HFF-Myc (cell line): ENCODE measurements at places on chromosomes 1 and 21.
A peak's percentile ranks its signal among the peaks of the same experiment; 100 is the strongest.

DNA sequence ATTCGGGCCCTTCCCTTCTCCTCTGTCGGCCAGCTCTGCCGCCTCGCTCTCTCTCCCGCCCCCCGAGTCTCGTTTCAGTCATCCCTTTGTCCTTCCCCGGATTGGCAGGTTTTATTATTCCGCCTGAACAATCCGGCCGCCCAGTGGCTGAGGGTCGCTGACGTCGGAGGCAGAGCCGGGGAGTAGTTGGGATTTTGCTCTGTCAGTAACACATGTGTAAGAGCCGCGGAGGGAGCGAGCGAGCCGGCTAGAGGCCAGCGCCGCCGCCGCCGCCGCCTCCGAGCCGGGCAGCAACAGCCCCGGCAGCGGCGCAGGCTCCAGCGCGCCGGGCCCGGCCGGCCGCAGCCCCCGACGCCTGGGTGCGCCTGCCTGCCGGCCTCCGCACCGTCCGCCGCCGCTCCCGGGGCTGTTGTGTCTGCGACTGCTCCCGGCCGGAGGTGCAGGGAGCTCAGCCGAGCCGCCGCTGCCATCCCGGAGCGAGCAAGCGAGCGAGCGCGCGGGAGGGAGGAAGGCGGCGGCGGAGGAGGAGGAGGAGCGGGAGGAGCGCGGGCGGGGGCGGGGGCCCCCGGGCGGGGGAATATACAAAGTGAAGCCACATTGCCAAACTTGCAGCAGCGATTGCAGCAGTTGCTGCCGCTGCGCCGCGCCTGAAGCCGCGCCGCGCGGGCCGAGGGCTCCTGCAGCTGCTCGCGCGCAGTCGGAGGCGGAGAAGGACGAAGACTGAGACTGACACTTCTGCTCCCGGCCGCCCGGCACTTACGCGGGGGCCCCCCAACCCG is at the start of gene LMO4:
LMO4 (plus strand) TSS at position 609 of the 779 bp plus-strand sequence. CDS start 3,136 bp downstream, outside the sequence.
- peak; percentile 89 for DNase-seq

DNA sequence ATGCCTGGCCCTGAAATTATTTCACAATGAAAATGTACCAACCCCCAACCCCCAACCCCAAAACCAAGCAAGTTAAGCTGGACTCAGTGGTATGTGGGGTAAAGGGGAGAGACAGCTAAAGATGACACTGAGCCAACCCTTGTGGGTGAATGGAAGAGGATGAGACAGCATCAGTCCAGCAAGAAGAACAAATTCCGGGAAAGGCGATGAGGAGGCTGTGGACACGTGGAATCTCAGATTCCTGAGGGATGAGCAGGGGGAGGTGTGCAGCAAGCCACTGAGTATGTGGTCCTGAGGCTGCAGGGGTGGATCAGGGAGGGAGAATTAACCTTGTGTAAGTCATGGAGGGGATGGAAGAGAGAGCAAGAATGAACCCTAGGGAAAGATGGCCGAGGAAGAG is 14.4 kb upstream of the ZNF362 start:
- no peak for DNase-seq

GRCh38 chr1:14822493-14822892 is 224.0 kb downstream of the KAZN start:
- DNase-seq: no peak

GRCh38 chr1:228849011-228849541 is 113.8 kb downstream of the RHOU start:
- no peak for DNase-seq

GRCh38 chr1:19034721-19035120 is 78.2 kb upstream of the IFFO2 start:
- DNase-seq: no peak

- DNase-seq: no peak
These were observed 111.2 kb upstream of the PPM1J start for GRCh38 chr1:112826217-112826944.

DNA sequence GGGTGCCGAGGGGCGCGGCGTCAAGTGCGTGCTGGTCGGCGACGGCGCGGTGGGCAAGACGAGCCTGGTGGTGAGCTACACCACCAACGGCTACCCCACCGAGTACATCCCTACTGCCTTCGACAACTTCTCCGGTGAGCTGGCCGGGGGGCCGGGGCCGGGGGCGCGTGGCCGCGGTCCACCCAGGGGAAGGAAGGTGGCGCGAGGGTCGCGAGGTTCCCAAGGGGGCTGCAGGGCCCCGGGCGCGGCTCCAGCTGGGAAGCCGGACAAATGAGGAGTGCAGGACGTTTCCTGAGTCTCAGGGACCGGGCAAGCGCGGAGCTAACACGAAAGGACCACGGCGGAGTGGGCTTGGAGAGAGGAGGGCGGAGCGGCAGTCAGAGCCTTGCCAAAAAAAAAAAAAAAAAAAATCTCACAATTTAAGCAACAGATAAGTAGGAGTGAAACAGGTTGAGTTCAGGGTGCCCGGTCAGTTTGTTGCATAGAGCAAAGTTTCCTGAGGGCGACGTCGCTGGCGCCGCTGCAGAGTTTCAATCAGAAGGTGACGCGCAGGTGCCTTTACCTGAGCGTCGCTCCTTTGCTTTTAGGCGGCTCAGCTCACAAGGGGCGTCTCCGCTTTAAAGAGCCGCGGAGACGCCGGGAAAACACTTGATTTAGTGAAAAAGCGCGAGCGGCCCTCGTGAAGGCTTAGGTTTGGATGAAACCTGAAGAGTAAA is 750 bp downstream of the RHOU start:
- no peak for DNase-seq

DNA sequence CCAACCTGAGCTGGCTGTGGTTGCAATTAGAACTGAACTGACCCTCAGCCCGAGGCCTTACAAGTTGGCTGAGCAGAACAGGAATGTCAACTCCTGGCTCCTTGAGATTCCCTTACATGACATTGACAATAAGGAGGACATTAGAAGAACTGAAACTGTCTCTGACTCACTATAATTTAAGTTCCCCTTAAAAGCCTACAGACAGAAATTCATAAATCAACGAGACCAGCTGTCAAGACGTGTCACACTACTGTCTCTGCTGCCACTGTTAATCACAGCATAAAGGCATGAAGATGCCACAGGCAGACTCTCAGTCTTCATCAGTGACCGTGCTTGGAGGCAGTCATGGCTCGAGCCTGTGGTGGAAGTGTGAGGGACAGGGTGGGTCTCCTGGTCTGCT is 168.8 kb downstream of the GABPA start:
- no peak for DNase-seq

- no peak for DNase-seq
These were observed 2.1 kb downstream of the FHAD1 start for GRCh38 chr1:15249081-15249480.

- DNase-seq: no peak
These were observed 3.1 kb downstream of the PANK4 start for GRCh38 chr1:2523191-2523890.

GRCh38 chr1:241606544-241606943 is 33.6 kb downstream of the CHML start:
- DNase-seq: peak; percentile 30

DNA sequence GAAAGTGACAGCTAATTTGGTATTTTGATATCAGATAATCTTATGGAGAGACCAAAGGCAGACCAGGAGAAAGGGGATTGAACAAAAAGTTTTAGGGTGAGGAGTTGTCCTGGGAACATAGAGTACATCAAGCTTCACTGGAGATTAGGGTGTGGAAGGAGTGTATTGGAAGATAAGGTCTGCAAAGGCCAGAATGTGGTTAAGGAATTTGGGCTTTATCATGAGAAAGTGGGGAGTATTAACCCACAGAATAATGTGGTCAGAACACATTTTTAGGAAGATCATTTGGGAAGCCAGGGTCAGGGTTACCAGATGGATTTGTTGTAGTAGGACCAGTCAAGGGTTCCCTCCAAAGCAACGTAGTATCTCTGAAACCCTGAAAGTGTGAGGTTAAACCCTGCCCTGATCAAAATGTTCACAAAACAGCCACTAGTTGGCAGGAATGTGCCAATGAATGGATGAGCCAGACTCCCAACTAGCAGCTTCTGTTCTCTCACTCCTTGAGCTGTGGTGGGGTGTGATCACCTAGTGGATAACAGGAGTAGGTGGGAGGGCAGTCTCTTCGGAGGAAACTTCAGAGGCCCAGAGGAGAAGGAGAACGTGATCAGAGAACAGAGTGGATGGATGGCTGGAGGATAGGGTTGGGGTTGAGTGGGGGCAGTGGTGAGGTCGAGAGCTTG is 35.8 kb downstream of the SLC2A1 start:
- DNase-seq: no peak

GRCh38 chr1:232468249-232468648 is 161.7 kb downstream of the SIPA1L2 start:
- no peak for DNase-seq

GRCh38 chr1:46533179-46533864 is 18.1 kb downstream of the KNCN start:
- DNase-seq: no peak

- DNase-seq: no peak
These were observed 141.6 kb upstream of the NBPF11 start for GRCh38 chr1:148293651-148294050.

- DNase-seq: no peak
These were observed 58.4 kb downstream of the IGSF5 start for GRCh38 chr21:39803393-39803792.

DNA sequence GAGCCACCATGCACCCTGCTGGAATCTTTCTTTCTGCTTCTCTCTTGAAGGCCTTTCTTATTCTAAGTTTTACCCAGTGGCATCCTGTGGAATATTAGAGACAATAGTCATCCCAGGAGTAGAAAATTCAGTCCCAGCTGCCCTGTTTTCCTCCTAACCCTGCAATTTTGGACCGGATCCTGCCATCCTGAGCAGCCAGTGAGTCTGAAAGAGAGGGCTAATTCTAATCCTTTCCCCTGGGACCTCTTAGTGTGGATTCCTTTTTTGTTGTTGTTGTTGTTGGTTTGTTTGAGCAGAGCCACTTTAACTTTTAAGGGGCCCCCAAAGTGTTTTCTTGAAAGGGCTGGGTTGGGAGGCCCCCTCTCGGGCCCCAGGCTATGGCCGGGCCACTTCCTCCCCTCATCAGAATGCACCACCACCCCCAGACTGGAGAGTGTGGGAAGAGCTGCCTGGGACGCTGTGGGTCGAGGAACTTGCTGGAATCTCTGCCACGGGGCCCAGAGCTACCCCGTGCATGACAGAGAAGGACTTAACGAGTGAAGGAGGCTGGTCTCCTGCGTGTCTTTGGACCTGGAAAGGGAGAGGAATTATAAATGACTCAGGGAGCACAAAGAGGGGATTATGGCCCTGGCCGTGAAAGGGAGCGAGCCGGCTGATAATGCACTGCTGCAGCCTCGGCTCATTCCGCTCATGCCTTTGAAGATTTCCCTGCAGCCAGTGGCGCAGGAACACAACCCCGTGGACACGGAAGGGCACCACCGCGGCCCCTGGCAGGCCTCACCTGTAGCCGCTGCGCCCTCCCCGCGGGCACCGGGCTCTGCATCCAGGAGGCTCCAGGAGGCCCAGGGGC is 81.0 kb upstream of the AKT3 start:
- no peak for DNase-seq

DNA sequence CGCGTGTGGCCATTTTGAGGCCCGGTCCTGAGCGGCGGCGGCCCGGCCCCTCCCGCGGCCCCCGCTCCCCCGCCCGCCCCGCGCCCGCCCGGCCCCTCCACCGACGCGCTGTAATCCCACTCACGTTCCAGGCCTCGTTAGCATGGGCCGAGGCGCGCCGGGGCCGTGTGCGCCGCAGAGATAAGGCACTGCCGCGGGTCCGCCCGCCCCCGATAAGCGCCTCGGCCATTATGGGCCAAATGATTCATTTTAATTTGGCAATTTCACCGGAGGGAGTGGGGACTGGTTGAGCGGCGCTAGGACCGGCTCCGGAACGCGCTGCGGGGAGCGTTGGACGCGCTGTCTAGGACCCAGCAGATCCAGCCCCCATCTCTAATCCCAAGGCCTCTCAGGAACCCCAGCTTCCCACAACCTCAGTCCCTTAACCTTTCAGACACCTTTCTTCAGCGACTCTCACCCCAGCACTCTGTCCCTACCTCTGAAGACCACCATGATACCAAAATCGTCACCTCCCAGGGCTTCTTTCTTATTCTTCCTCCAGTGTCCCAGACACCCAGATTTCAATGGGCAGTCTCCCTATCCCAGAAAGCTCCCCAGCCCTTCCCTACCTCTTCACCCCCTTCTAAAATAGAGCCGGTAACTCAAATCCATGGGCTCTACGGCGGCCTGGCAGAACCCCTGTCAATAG is at the start of gene TAL1:
TAL1 (minus strand) TSS at position 39 of the 688 bp plus-strand sequence. CDS start 6,337 bp downstream, outside the sequence.
- no peak for DNase-seq

DNA sequence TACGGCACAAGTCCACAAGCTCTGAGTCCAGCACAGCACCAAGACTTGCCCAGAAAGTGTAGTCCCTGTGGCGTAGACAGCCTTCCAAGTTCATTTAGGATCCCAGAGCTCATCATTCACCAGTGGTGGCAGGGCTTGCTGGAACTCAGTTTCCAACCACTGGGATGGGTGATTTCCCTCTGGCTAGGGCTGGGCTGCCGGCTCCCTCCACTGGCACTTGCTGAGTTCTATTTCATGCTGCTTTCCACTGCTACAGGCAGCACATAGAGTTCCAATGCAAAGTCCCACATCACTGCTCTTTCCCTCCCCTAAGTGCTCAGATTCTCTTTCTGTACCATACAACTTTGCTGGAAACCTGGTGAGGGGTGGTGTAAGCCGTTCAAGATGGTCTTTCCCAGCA is 510.3 kb upstream of the TMPRSS15 start:
- no peak for DNase-seq

GRCh38 chr1:154988058-154988954 is 5.1 kb upstream of the LENEP start:
- no peak for DNase-seq

- DNase-seq: no peak
These were observed 13.1 kb downstream of the SDCCAG8 start for GRCh38 chr1:243268751-243269460.

DNA sequence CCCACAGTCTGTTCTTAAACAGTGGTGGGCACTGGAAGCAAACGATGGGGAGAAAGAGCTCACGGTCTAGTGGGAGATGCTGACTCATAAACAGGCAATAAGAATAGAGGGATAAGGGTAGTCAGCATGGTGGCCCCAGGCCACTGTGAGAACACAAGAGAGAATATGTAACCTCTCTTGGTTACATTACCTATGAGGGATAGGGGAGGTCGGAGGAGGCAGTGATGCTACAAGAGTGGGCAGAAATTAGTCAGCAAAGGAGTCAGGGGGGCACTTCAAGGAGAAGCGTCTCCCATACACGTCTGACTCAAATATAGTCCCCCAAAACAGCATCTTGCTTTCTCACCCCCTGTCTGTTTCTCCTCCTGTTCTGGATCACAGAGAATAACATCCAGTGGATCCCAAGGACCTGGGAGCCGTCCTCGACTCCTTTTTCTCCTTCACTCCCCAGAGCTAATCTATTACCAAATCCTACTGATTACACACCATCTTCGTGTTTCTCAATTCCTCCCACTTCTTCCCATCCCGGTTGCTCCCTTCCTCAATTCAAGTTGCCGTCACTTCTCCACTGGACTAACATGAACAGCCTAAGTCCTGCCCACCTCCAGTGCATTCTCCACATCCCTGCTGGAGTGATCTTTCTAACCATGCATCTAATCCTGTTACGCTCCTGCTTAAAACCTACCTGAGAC is 2.1 kb downstream of the SLAMF8 start:
- DNase-seq: no peak

DNA sequence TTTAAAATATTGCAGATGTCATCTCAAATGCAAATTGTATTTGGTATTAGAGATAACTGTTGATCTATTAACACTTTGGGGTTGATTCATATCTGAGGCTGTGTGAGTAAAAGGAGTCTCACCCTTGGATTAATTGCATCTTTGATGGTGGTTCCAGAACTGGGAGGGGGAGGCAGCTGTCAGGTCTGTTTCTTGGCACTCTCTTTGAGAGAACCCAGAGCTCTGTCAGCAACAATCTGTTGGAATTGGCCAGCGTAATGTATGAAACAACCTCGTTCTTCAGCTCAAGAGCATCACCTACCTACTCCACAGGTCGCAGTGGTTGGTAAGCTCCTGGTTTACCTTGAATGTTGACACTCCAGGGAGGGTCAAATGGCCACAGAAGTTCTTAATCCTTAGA is 424.1 kb downstream of the CAMTA1 start:
- no peak for DNase-seq
